ENCODE measurements at places on chromosomes 16 and 17.

DNA sequence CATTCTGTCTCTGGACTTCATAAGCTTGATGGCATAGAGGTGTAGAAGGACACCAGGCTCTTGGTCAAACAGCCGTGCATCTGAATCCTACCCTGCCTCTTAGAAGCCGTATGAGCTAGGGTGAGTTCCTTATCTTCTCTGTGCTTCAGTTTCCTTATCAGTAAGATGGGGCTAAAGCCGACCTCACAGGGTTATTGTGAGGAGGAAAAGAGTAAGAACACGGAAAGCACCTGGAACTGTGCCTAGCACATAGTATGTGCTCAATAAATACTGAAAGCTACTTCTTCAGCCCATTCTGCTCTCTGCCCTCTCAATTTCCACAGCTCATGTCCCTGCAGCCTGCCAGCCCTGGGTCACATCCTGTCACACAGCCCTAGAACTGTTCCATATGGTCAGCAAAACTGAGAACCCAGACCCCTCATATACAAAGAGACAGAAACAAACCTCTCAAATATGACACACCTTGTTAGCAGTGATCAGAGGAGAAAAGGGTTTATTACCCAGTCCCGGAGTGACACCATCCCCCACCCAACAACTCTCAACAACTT lies 17.0 kb upstream of the UBTF start:
- DNase-seq: no peak

GRCh38 chr17:50360486-50361115 lies 12.4 kb downstream of the MRPL27 start:
- no peak for DNase-seq

DNA sequence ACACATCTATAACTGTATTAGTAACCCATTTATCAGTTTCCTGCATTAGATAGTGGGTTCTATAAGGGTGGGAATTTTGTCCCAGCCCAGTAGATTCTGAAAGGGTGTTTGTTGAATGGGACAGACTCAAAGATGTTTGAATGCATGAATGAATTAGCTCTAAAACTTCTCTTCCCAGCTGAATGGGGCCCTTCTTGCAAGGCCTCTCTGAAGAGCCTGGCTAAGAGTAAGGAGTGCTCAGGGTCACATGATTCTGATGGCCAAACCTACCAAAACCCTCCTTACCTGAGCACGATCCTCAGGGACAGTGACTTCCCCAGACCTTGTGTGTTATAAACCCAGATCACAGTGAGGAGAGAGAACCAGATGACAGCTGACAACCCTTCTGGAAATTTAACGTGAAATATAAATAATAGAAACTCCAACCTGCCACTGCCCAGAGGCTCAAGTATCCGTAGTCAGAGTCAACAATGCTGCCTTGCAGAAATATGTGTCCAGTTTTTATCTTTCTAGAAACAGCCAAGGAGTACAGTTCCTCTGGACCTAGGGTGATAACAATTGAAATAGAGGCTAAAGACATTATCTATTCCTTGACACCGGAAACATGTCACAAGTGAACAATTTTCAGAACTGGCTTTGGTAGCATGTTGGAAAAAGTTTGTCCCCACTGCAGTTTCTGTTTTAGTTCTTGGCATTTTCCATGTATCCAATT lies 268.9 kb upstream of the MAF start:
- DNase-seq: no peak

DNA sequence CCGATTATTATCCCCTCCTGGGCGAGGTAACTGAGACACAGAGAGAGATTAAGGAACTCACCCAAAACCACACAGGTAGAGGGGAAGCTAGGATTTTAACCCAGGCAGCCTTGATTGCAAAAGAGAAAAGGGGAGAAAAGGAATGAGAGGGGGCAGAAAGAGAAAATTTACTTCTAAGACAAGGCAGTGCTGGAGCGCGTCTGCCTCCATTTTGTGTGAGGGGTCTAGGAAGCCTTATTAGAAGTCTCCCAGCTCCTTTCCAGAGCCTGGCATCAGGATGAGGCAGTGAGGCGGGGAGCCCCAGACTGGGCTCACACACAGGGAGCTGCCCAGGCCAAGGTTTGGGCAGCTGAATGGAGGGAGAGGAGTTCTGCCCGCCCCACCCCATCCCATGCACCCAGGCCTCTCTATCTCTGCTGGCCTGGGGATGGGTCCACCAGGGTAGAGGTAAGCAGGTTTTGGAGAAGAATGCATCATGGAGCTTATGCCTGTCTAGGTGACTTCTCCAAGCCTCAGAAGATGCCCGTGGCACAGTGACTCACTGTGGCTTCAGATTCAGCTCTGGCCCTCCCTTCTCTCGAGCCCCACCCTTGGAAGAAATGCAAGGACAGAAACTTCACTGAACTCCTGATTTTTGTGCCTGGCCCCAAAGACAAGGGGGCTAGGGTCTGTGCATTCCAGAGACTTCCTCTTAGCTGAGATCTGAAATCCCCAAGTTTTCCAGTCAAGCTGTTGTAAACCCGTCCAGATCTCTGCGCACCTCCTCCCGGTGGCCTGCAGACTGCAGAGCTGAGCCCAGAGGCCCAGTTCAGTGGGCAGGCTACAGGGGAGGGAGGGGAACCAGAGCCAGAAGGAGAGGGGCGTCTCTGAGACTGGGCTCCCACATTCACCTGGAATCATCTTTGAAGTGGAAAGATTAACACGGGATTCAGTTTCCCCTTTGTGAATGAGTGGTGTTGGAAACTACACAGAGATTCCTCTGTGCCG lies 95.1 kb upstream of the CDH5 start:
- DNase-seq: no peak

DNA sequence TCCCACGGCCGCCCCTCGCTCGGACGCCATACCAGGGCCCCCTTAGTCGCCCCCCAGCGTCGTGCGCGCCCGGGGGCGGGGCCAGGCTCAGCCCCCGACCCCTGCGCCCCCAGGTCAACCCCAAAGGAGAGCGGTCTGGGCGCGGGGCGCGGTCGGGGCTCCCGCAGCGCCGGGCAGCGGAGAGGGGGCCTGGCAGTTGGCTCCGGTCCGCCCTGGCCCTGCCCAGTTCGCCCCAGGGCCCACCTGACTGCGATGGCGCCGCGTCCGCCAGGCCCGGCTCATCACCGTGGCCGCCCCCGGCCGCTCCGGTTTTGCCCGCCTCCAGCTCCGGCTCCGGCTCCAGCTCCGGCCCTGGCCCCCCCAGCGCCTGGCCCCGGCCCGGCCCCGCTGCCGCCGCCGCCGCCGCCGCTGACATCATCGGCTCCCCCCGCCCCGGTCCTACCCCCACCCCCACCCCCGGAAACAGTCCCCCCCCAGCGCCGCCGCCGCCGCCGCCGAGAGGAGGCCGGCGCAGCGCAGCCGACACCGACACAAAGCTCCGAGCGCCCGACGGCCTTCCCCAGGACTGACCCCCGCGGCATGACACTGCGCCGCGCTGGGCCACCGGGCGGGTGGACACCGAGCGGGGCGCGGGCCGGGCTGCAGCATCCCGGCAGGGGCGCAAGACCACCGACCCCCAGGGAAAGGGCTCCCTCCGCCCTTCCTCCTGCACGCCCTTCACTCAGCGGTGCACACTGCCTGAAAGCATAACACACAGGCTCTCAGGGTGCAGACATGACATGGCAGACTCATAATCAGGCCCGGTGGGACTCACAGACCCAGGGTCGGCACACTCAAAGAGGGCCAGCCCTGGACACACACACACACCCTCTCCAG lies at the start of gene ZBTB4:
Gene ZBTB4, minus strand, starts transcription at position 419 of the 876 bp plus-strand sequence. CDS start 12,830 bp downstream, outside the sequence.
- DNase-seq: peak; percentile 62

DNA sequence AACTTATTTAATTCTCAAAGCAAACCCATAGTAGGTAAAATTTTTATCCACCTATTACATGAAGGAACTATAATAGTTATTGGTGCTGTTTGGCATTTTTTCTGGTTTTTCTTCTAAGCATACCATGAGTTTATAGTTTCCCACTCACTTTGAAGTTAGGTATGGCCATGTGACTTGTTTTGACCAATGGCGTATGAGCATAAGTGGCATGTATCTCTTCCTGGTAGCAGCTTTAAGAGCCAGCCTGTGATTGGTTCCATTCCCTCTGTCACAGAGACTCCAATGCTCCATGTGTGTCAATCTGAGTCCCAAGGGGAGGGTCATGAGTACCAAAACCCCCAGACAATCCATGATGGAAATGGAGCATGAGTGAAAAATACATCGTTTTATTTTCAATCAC lies 282.9 kb upstream of the N4BP1 start:
- DNase-seq: no peak

- no peak for DNase-seq
Measured at GRCh38 chr16:9311303-9311954, 220.0 kb downstream of the HAPSTR1 start.

DNA sequence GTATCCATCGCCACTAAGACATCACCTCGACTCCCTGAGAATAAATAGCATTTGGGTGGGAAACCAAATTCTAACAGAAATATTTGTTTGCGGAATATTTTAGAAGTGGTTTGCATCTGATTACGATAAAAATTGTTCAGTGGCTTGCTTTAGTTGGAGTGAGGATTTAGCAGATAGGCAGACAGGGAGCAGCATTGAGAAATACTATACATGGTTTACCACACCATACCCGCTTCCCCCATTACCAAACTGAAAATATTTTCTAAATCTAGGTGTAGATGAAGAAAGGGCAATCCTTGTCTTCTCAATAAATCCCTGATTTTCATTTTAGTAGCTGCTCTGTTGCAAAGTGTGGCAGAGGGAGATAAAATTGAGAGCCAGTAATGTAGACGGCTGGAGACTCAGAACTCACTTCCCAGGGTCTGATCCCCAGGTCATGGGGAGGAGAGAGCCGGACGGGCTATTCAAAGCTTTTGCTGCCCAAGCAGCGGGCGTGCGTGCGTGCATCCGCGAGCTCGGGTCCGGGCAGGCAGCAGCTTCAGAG lies 808 bp upstream of the BAHCC1 start:
- no peak for DNase-seq

- DNase-seq: no peak
Measured at GRCh38 chr17:40333781-40334448, 24.9 kb downstream of the RARA start.

DNA sequence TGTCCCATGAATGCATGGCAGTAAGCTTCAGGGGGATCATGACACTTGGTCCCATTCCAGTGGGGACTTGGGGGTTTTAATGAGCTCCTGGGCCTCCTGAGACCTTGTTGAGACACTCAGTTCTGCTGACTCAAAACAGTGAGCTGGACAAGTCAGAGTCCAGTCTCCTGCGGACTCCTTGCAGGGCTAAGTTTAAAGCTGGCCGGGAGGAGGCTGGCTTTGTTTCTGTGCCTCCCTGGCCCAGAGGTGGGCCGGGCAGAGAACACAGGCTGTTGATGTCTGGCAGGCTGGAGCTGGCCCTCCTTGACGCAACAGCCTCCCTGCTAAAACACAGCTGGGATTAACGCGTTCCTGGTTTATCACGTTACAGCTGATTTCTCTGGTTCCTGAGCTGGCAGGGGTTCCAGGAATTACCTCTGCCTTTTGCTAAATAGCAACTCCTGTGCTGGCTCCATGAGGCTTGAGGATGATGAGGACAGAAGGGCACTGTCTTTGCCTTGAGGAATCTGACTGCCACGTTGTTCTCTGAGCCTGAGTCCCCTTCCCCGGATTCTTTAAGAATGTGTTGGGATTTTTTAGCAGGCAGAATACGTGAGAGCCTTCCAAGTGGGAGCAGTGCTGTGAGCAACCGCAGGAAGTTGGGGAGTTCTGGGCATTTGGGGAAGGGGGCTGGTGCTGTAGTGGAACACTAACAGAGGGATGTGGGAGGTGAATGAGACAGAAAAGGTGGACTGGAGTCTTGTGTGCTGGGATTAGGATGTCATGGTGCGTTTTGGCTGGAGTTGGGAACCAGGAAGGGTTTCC lies 2.0 kb downstream of the GPT2 start:
- DNase-seq: peak; percentile 79

DNA sequence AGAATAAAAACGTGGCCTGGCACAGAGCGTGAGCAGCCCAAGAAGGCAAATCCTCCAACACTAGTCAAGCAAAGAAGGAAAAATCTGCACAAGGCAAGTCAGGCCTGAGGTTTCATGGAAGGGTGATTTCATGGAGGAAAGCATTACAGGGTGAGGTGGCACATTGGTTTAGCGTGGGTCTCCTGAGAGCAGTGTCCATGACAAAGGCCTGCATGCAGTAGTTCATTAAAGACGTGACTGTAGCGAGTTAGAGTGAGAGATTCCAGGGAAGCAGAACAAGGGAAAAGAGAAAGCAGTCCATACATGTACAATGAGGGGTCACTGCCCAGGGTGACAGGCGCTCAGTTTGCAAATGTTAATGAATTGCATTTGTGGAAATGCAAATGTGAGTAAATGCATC lies 285.0 kb upstream of the ERCC4 start:
- DNase-seq: no peak

DNA sequence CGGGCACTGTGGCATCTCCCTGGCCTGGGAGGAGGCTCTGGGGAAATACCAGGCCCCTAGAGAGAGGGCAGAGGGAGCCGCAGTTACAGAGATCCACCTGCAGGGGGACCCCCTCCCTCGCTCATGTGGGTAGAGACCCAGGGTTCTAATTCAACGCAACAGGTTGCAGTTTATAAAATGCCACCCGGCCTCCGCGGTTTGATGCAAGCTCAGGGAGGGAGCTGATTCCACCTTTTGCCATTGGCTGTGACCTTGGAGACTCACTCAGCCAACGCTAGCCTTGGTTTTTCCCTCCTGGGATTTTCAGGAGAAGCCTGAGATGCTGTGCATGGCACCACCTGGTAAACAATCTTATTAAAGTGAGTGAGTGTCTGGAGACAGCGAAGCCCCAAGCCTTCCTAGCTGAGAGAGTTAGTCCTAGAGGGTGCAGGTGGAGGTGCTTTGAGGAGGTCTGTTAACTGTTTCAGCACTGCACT lies 12.1 kb downstream of the TTLL6 start:
- peak; percentile 27 for DNase-seq

- peak; percentile 26 for DNase-seq
Measured at GRCh38 chr16:67842509-67843342, 606 bp downstream of the THAP11 start.

DNA sequence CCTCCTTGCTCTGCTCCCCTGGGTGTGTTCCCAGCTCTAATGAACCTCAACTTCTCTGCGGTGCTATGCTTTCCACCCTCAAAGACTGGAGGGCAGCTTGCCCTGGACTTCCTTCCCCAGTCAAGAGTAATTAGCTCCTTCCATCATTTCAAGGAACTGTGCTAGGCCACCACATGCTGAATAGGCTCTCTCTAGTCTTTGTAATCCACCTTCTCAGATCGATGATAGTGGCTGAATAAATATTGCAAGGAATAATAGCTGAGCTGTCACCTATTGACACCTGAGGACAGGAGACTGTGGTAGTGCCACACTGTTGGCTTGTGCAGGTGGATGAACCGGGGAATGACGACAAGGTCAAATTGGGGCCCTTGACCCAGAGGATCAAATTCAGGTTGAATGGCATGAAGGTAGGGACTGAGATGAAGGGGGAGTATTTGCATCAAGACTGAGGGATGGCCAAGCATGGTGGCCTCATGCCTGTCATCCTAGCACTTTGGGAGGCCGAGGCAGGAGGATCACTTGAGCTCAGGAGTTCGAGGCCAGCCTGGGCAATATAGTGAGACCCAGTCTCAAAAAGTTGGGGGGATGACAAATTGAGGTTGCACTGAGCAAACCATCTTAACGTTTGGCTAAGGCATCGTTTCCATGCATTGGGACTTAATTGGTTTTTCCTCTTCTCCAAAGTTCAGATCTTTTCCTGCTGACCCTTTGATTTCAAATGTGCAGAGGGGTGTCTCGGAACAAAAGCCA lies 18.8 kb upstream of the SLC5A11 start:
- no peak for DNase-seq

GRCh38 chr17:55720919-55721836 lies 1.5 kb downstream of the TMEM100 start:
- DNase-seq: no peak

- no peak for DNase-seq
Measured at GRCh38 chr16:69693916-69694315, 32.4 kb downstream of the NQO1 start.
